Left renal cortex interstitium (tissue), 4 donors: ENCODE measurements at places on chromosomes 3 and 15. TPM values are rescaled to one million over a fixed set of nuclear protein-coding genes. Genes with fewer than 3 reads are reported as not detected.

- no peak for DNase-seq
Measured at GRCh38 chr3:108441071-108441507, 69.3 kb downstream of the MYH15 start.

The SERP1 gene
- 129 TPM for polyA plus RNA-seq

DNA sequence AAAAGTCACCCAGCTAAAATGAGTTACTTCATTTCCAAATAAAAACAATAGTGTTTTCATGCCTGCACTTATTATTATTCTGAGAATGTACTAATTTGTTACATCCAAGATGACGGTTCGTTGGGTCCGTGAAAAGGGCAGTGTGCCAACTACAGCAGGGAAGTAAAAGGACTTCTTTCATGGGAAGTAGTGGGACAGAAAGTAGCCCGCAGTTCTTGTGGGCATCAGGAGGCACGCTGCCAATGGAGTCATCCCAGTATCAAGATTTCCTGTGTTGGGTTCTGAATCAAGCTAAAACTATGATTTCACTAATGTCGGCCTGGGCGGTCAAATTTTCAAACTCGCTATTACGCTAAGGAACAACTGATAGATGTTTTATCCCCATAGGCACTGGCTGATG, 254.5 kb upstream of the SOX2 start:
- DNase-seq = no peak

DNA sequence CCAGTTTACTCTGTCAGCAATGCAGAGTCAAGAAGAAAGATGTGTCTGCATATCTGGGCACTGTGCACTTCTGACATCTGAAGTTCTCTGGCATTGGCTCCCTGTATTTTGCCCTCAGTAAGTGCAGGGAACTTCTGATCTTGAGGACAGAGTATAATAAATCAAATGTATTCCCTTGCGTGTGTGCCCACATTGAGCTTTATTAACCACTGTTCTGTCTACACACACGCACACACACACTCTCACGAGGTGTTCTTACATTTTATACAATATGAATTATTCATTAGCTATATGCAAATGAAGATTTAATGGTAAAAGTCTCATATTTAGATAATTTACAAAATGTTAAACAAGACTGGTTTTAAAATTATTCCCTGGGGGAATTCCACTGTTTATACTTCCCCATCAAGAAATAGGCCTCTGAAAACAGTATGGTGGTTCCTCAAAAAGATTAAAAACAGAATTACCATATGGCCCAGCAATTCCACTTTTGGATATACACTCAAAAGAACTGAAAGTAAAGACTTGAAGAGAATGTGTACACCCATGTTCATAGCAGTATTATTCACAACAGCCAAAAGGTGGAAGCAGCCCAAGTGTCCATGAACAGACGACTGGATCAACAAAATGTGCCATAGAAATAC, 24.6 kb upstream of the ANPEP start:
- DNase-seq = no peak

- DNase-seq = no peak
Measured at GRCh38 chr3:152226176-152226575, 42.6 kb upstream of the MBNL1 start.

The CCDC54 gene
- 0.36 TPM for polyA plus RNA-seq
